ENCODE measurements at places on chromosomes 12 and 14.

DNA sequence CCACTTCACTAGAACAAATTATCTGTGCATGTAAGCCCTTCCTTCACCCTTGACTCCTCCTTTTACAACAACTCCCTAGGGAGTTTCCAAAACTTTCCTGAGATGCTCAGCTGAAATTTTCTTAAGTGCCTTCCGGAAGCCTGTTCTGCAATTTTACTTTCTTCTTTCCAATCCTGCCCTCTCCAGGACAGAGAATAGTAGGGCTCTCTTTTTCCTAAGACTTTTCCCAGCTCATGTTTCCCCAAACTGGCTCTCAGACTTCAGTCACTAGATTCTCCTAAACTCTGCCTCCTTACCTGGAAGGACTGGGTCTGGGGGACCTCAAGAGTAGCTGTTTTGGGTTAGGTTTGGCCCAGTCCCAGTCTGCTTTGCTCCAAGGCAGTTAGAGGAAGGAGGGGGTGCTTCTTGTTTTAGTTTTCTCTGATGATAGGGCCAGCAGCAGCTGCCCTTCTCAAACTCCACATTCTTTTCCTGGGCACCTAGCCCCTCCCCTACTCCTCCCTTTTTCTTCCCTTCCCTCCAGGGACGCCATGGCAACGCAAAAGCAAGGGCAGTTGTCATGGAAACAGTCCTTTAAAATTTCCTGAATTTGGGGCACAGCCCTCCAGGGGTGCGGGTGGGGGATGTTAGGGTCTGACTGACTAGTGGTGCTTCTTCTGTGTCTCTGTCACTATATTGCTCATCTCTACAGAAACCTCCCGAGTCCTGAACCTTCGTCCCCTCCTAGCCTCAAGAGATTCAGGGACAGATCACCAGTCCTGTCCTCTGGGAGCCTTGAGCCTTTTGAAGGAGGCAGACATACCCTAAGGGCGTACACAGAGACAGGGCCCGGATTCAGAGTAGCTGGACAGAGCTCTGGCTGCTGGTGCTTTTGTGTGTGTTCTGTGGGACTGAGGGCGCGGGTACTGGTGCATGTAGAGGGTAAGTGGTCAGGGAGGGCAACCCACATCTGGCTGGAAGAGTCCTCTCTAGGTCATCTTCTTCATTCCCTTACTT lies 17.0 kb downstream of the PPP1R1A start:
- H3K4me1 ChIP-seq = no peaks in the 10 kb centered on the region
- no peak for DNase-seq
- no peak overlapping the region for H3K27ac ChIP-seq
- peaks cover 25% of the 10 kb centered on the region for H3K36me3 ChIP-seq
- H3K27me3 ChIP-seq = no peaks in the 10 kb centered on the region

DNA sequence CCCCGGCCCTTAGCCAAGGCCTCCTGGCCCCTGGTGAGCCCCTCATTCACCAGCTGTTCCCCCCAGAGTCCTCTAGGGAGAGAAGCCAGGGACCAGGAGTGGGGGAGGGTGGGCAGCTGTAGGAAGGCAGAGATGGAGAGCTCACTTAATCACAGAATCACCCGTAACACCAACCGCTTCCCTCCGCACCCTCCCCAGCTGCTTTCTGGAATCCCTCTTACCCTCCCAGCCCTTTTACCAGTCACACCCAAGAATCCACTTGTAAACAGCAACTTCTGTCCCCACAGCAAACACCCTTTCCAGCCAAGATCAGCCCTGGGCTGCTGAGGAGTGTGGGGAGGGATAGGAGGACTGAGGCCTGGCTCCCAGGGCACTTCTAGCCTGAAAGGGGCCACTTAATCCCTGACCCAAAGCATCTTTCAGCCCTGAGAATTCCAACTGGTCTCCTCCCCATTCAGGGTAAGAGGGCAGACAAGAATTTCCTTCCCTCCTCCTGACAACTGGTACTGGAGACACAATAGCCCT lies 18.8 kb downstream of the NCKAP5L start:
- no peak overlapping the region for H3K4me3 ChIP-seq
- no peaks in the 10 kb centered on the region for H3K27me3 ChIP-seq
- DNase-seq = no peak
- H3K4me1 ChIP-seq = peaks cover 4% of the 10 kb centered on the region
- H3K27ac ChIP-seq = no peak overlapping the region

- H3K27ac ChIP-seq = no peak overlapping the region
- peaks cover 3% of the 10 kb centered on the region for H3K4me1 ChIP-seq
- no peaks in the 10 kb centered on the region for H3K36me3 ChIP-seq
- H3K4me3 ChIP-seq = no peak overlapping the region
- H3K27me3 ChIP-seq = no peaks in the 10 kb centered on the region
Measured at GRCh38 chr12:44947163-44947562, 71.0 kb upstream of the NELL2 start.

DNA sequence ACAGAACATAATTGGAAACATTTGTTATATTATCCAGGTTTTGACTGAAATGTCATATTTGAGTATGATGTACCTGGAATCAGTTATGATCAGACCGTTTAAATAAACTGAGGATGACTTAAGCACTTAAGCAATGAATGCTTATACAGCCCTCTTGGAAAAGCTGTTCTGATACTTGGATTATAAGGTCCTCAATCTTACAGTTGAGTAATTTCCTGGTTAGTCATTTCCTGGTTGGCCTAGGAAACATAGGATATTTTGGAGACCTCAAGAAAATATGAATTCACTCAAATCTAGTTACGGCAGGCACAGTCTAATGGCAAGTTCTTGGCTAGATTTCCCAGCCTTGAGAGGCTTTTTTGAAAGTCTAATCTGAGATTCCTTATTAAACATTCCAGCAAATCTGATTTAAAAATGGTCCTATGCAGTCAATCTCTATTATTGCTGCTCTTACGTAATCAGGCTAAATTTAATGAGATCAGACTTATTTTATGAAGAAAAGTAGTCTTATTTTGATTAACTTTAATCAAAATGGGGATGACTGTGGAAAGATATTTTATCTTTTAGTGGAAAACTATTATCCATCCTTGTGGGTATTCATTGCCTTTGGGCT lies 447.2 kb downstream of the SNAPC1 start:
- H3K4me3 ChIP-seq = no peak overlapping the region
- no peak overlapping the region for H3K27ac ChIP-seq
- H3K27me3 ChIP-seq = no peaks in the 10 kb centered on the region
- H3K4me1 ChIP-seq = no peaks in the 10 kb centered on the region
- no peak for DNase-seq

GRCh38 chr12:132003846-132004245 lies 54.1 kb downstream of the EP400 start:
- H3K4me1 ChIP-seq = peaks cover 3% of the 10 kb centered on the region
- peaks cover 27% of the 10 kb centered on the region for H3K36me3 ChIP-seq
- H3K4me3 ChIP-seq = no peak overlapping the region
- no peaks in the 10 kb centered on the region for H3K27me3 ChIP-seq
- no peak overlapping the region for H3K27ac ChIP-seq

- no peaks in the 10 kb centered on the region for H3K36me3 ChIP-seq
- no peaks in the 10 kb centered on the region for H3K4me1 ChIP-seq
- no peak overlapping the region for H3K4me3 ChIP-seq
Measured at GRCh38 chr12:121762269-121762668, 31.2 kb downstream of the RHOF start.

GRCh38 chr12:102507301-102507700 lies 26.9 kb upstream of the IGF1 start:
- H3K4me1 ChIP-seq = peaks cover under 1% of the 10 kb centered on the region
- H3K27me3 ChIP-seq = peaks cover 5% of the 10 kb centered on the region
- H3K4me3 ChIP-seq = no peak overlapping the region
- no peak overlapping the region for H3K27ac ChIP-seq
- H3K36me3 ChIP-seq = no peaks in the 10 kb centered on the region

DNA sequence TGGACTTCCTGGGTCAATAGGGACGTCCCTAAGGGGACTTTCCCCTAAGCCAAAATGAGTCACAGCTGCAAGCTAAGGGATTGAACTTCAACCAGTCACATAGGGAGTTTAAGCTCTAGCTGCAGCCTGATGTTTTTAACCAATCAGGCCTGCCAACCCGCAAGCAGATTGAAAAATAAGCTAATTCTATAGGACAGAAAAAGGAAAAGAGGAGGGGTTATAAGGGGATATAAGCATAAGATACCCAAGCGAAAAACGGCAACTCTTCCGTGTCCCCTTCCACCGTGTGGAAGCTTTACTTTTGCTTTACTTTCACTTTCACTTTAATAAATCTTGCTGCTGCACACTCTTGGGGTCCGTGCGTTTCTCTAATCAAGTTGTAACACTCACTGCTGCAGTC lies 24.4 kb downstream of the ATP23 start:
- H3K27ac ChIP-seq = no peak overlapping the region
- H3K4me1 ChIP-seq = peaks cover 3% of the 10 kb centered on the region
- peaks cover 4% of the 10 kb centered on the region for H3K36me3 ChIP-seq

DNA sequence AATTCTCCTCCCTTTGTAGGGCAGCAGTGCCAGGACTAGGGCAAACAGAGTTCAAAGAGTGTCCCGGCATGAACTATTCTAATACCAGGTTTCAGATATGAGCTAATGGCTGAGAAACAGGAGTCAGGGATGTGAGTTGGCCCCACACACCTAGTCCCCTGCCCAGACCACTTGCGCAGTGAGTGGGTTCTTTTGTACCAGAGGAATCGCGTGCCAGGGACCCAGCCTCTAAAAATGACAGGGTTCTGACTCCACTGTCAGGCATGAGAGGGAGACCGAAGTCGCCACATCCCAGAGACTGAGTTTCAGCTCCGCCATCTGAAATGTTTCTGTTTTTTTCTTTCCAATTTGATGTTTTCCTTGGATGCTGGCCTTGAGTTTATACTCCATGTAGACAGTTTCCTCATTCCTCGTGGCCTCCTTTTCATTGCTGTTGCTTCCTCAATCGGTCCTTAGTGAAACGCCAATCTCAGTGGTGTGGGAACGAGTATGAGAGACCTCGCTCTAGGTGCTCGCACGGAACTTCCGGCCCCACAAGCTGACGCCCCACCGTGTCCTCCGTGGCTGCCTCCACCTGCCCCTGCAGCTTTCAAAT lies 31.5 kb downstream of the FBXL14 start:
- H3K36me3 ChIP-seq = no peaks in the 10 kb centered on the region
- no peaks in the 10 kb centered on the region for H3K4me1 ChIP-seq
- H3K4me3 ChIP-seq = no peak overlapping the region
- no peak overlapping the region for H3K27ac ChIP-seq
- DNase-seq = no peak
- peaks cover 14% of the 10 kb centered on the region for H3K27me3 ChIP-seq

DNA sequence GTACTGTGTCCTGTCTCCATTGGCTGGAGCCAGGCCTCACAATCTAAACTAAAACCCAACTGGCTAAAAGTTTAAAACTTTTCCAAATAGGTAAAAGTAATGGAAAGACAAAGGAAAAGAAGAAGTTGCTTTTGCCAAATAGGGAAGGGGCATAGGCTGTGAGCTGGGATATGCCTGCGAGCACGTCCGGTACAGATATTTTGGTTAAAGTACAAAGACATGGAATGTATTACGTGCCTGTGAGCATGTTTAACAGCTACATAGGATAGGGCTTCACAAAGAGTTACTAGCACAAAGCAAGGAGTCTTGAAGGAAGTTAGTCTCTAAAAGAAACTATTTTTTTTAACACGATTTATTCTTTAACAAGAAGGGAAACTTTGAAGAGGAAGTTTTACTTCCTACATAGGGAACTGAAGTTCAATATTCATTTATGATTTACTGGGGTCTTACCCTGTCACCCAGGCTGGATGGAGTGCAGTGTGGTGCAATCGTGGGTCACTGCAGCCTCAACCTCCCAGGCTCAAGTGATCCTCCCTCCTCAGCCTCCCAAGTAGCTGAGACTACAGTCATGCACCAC lies 41.9 kb upstream of the INF2 start:
- no peak for DNase-seq
- H3K27me3 ChIP-seq = peaks cover 5% of the 10 kb centered on the region
- no peak overlapping the region for H3K27ac ChIP-seq
- H3K36me3 ChIP-seq = no peaks in the 10 kb centered on the region
- H3K4me1 ChIP-seq = no peaks in the 10 kb centered on the region

- H3K27me3 ChIP-seq = no peaks in the 10 kb centered on the region
- DNase-seq = no peak
- no peak overlapping the region for H3K27ac ChIP-seq
- H3K4me1 ChIP-seq = no peaks in the 10 kb centered on the region
Measured at GRCh38 chr14:101200008-101200649, 296.6 kb upstream of the RTL1 start.

DNA sequence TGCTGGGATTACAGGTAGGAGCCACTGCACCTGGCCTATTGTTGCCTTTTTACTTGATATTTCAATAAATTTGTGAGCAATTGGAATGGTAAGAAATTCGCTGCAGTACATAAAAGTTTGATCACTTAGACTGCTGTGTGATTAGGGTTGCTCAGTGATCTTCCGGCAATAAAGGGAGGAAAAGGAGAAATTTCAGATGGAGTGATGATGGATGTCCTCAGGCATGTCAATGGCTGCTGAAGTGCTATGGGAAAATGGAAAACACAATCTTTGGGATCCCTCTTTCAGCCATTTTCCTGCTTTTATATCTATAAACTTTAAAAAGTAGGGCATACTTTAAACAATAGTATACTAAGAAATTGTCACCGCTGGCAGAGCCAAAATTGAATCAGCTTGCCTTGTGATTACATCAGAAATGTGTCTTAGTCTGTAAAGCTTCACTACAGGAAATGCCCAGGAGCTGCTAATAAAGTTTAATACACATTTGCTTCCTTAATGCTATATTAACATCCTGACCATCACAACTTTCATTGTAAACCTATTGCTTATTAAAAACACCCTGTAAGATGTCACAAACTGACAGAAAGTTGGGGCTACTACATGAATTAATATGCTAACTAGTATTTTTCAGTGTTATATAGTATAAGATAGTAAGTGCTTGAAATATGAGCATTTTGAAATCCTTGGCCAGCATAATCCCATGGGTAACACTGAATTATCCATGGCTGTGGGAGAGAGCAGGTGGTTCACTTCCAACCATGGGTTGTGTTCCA lies 13.7 kb upstream of the FBXL14 start:
- H3K27ac ChIP-seq = no peak overlapping the region
- no peak overlapping the region for H3K4me3 ChIP-seq
- no peak for DNase-seq
- H3K4me1 ChIP-seq = peaks cover 20% of the 10 kb centered on the region
- no peaks in the 10 kb centered on the region for H3K36me3 ChIP-seq

- H3K27ac ChIP-seq = no peak overlapping the region
- H3K4me3 ChIP-seq = no peak overlapping the region
- H3K27me3 ChIP-seq = peaks cover 2% of the 10 kb centered on the region
- DNase-seq = no peak
- peaks cover 3% of the 10 kb centered on the region for H3K4me1 ChIP-seq
Measured at GRCh38 chr14:77647853-77648252, 31.4 kb upstream of the SPTLC2 start.

All from T-helper 2 cell treated with Interferon-gamma antibody and Interleukin-4, amounts not matched to agents 5 μg/mL and 100 μg/mL, for 36 hours (primary cell).